Bone marrow (tissue), 2 donors: ENCODE measurements at places on chromosomes 3 and 15.
A peak's percentile ranks its signal among the peaks of the same experiment; 100 is the strongest.

GRCh38 chr3:177569875-177570657, 372.8 kb upstream of the TBL1XR1 start:
- DNase-seq, result no peak

DNA sequence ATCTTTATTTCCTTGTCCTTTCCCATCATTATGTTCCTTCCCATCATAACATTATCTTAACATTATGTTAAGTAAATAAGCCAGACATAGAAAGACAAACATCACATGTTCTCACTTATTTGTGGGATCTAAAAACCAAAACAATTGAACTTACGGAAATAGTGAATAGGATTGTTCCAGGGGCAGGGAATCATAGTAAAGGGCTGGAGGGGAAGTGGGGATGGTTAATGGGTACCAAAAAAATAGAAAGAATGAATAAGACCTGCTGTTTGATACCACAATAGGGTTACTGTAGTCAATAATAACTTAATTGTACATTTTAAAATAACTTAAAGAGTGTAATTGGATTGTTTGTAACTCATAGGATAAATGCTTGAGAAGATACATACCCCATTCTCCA, 36.7 kb upstream of the MBNL1 start:
- no peak for DNase-seq

GRCh38 chr3:9716801-9717555, 13.3 kb downstream of the CPNE9 start:
- no peak for DNase-seq

GRCh38 chr3:71087143-71088018, 496.1 kb downstream of the FOXP1 start:
- no peak for DNase-seq

GRCh38 chr3:123880998-123881561, 3.1 kb downstream of the MYLK start:
- DNase-seq, result no peak

- no peak for DNase-seq
Observed at GRCh38 chr3:142019794-142020320, 129.5 kb downstream of the TFDP2 start.

DNA sequence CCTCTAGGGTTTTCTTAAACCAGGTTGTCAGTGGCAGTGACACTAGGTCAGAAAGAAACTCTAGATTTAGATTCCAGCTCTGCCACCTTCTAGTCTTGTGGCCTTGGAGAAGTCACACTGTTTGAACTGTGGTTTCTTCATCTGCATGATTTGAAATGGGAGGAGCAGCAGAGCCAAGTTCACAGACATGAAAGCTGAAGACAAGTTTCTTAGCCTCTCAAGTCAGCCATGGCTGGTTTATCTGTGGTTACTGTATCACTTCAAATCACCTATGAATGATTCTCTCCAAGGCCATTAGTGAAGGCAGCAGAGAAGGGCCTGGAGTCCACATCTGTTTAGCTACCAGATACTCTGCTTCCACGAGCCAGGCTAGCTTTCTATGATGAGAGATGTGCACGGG, 15.6 kb downstream of the CLEC3B start:
- no peak for DNase-seq

DNA sequence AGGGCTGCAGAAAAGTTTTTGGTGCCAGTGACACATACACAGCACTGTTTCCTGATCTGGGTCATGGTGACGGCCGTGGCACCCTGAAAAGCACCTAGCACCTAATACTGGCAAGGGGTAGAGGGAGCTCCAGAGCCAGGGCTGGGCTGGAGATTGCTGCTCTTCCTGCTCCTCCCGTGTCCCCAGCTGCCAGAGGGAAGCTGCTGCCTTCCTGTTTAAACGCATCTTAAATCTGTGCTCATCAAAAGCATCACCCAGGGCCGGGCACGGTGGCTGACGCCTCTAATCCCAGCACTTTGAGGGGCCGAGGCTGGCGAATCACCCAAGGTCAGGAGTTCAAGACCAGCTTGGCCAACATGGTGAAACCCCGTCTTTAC, 156.7 kb upstream of the MEF2A start:
- peak; percentile 70 for DNase-seq

DNA sequence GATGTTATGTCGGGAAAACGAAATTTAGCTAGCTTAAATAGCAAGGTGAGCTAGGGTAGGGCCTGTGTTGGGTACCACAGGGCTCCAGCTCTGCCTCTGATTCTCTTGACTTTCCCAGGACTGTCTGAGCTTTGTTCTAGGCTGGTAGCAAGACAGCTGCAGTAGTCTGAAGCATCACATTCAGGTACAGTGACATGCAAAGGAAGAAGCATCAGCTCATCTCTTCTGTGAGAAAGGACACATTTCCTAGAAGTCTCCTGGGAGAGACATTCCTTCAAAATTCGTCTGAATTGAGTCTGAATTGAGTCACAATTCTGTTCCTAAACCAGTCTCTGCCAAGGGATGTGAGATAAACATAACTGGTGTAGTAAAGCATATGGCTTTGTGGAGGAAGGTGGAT, 8.5 kb upstream of the UBXN7 start:
- DNase-seq, result no peak

- DNase-seq, result no peak
Observed at GRCh38 chr3:146803745-146804144, 198.6 kb upstream of the PLSCR5 start.

DNA sequence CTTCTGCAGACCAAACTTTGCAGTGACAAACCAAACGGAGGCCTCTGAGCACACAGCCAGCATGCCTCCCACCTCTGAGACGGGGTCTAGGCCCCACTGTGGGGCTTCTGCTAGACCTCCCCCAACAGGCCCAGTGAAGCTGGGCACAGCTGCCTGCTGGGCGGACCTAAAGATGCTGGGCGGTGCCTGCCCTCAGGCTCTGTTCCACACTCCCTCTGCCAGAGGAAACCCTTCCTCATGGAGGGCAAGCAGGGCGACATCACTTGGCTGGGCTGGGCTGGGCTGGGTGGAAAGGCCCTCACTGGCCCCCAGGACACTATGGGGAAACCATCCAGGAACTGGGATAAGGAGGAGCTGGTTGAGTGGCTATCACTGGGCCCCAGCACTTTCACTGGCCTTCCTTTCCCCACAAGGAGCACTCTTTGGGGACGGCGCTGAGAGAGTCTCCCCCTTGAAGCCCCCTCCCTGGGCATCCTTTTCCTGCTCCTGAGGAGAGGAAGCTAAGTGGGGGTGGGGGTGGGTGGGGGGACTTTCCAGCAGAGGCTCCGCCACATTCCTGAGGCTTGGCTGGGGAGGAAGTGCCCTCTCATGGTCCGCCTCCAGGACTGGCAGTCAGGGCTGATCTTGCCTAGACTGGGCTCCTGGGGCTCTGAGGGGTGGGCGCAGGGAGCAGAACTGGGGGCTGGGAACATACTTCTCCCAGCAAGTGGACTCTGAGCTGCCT, 98.1 kb upstream of the HACD2 start:
- DNase-seq, result no peak

GRCh38 chr15:81478354-81478753, 104.3 kb upstream of the TMC3 start:
- no peak for DNase-seq

DNA sequence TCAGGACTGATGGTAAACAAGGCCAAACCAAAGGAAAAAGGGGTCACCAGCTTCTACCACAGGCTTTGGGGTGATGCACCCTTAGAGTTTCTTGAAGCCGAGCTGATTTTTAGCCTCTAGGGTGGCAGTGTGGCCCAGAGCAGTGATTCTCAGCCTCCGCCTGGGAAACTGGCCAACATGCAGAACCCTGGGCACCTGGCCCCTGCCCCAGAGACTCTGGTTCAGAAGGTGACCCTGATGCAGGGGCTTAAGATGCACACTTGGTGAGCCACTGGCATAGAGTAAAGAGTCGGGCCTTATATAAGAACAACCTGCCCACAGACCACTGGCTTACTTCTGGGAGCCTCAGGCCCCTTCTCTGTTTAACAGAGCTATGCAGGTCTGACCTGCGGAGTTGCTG, 44.5 kb downstream of the SYNM start:
- no peak for DNase-seq

DNA sequence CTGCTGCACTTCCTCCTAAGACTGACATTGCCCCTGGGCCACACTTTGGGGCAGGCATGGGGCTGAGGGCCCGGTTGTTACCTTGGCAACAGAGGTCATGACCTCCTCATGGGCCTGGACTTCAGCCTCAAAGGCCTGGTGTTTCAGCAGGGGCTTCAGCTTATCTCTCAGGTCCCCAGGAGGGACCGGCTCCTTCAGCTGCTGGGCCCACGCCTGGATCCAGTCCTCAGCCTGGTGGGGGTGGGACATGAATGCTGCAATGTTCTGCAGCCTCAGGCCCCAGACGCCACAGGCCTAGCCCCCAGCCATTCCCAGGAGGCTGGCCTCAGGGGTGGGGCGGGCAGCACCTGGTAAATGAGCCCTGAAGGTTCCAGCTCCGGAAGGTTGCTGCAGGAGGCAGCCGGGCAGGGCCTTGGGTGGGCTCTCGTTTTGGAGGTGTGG, 27.6 kb downstream of the SPTBN5 start:
- no peak for DNase-seq

GRCh38 chr15:59649603-59650002, 7.7 kb downstream of the GTF2A2 start:
- no peak for DNase-seq

GRCh38 chr3:24454856-24455255, 39.8 kb downstream of the THRB start:
- no peak for DNase-seq

DNA sequence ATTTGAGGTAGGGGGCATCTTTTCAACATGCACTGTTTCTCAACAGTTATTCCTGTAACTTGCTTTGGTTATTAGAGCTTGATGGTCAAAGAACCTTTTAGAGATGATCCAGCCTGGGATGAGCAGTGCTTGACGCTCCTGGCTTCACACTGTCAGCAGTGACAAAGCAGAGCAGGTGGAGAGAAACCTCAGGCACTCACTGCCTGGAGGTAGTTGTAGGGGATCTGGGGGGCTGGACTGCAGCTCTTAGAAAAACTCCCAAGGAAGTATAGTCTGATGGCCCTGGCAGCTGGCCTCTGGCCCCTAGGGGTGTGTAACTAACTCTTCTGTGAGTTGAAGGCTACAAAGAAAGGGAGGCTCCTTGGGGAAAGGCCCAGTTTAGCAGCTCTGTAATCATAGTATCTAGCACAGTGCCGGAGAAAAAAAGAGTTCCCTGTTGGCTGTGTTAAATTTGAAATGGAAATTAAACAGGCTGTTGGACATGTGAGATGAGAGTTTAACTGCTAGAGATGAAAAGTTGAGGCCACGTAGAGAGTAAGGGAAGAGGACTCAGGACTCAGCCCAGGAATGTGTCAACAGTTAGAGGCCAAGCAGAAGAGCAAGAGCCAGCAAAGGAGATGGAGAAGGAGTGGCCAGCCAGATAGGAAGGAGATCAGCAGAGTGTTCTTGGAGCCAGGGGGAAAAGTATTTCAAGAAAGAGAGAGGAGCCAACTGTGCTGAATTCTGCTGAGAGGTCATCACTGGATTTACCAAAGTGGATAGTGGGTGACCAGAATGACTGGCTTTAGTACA, 14.2 kb downstream of the OXNAD1 start:
- DNase-seq, result no peak

- no peak for DNase-seq
Observed at GRCh38 chr15:36598529-36599177, 19.2 kb downstream of the CDIN1 start.
